ENCODE measurements at places on chromosomes 2 and 18.

- DNase-seq, result no peak
These were observed 34.2 kb downstream of the CHRNA1 start for GRCh38 chr2:174729797-174730697.

- no peak for DNase-seq
These were observed 86.4 kb downstream of the TCF4 start for GRCh38 chr18:55501579-55501978.

DNA sequence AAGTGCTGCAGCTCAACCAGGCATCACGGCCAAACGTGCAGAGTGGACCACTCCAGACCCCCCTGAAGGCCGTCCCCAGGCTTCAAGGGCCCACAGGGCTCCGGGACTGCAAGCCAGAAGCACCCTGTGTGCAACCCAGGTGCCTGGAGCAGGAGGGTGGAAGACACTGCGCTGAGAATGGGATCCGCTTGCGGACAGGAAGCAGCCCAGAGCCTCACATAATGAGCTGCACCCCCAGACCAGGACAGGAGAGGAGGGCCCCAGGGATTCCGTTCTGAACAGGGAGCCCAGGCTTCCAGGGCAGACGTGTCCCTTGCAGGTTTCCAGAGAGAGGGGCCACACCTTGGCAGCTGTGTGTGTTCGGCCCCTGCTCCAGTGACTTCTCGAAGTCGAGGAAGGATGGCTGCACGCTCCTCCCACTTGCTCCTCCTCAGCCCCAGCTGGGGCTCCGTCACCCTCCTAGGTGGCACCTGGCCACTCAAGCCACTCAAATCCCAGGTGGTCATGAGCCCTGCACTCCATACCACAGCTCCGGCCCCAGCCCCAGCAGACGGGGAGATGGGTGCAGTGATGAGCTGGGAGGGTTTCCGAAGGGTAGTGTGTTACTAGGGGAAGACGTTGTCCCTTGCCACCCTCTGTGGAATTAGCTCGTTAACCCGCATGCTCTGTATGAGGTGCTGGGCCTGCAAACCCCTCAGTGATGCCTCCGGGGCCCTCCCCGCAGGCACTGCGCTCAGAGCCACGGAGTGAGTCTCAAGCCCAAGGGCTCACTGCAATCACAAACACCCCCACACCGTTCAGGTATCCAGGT is 79.2 kb downstream of the NDUFA10 start:
- no peak for DNase-seq

DNA sequence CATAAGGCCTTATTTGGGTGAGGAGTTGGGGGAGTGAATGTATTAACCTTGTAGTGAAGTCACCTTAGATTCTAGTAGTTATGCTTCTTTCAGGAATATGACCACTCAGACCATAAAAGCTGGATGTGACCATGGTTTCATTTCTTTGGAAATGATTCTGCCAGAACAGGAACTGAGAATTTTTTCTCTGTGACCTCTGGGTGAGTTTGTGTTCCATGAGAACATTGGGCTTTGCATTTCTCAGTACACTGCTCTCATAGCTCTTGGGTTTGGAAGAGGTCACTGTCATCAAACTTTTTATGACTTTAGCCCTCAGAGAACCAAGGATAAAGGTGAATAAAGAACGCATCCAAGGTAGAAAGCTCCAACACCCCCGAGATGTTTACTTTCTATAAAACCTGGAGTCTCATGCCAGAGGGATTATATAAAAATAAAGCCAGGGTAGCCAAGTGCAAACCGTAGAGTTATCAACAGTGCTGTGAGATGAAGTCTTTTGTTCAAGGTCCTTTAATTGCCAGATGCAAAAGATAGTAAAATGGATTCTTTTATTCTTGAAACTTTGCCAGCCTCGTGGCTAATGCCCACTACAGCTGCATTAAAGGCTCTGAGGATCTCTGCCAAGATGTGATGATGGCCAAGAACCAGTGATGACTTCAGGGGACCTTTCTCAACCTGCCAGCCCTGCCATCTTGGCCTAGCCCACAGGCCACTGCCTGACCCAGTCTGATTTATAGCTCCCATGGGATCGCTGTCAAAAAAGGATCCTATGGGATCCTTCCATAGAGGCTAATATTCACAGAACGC is 27.8 kb upstream of the MAT2A start:
- no peak for DNase-seq

GRCh38 chr2:230472621-230473018 is 56.6 kb downstream of the SP100 start:
- DNase-seq, result peak; percentile 40

DNA sequence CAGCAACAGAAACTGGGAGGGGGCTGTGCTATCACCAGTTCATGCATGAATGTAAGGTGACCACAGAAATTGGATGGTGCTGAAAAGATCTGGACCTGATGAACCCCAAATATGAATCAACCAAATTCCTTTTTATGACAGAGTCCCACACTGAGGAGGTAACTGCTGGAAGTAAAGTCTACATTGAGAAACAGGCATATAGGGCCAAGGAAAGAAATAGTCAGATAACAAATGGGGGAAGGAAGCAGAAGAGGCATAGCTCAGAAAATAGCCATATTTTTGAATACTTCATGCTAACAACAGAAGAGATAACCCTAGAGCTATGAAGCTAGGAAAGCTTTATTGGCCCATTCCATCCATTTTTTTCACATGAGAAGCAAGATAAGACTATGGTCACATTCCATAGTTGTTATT is 25.8 kb downstream of the ZC3H6 start:
- no peak for DNase-seq

DNA sequence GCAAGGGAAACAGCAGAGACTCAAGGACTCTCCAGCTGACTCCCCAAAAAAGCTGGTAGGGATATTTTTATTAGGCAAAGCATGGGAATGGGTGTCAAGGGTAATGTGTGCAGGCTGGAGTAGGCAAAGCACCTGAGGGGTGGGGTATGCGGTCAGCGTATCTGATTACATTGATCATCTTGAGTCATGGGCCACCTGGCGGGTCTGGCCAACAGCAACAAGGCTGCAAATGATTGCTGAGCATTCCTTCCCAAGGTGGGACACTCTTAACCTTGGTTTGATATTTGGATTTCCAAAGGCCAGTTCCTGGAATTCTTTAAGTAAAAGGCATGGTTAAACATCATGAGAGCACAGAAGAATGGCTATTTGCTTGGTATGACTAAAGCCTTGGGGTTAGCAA is 32.6 kb upstream of the CCBE1 start:
- DNase-seq, result no peak

- no peak for DNase-seq
These were observed at the start of gene CERKL for GRCh38 chr2:181656450-181657291. Gene CERKL, minus strand, starts transcription at chr2:181657105. Its CDS starts 99 bp downstream, at chr2:181657006.

DNA sequence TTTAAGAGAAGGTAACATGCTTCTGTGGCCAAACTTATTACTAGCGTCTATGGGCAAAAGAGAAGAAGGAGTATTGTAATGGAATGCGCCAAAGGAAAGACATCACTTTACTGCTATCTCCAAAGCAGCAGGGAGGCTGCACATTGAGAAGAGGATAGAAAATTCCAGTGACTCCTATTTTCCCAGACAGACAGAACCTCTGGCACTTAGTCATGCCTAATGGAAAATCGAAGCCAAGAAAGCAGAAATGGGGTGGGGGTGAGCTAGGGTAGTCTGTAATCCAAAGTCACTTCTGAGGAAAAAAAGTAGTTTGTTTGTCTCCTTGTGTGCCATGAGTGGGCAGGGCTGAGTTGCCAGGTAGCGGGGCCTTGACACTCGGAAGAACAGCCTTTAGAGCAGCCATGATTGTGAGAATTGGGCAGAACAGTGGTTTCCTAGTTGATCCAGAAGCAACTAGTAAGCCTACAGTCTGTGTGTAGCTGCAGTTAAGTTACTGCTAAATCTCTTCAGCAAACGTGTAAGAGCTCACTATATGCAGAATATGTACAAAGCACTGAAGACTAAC is 79.4 kb upstream of the FOSL2 start:
- DNase-seq, result no peak

GRCh38 chr2:138433995-138434951 is 67.3 kb upstream of the SPOPL start:
- DNase-seq, result no peak

- DNase-seq, result no peak
These were observed 107.7 kb downstream of the HNMT start for GRCh38 chr2:138071720-138072719.

GRCh38 chr2:130762910-130763385 is 7.6 kb downstream of the AMER3 start:
- no peak for DNase-seq

DNA sequence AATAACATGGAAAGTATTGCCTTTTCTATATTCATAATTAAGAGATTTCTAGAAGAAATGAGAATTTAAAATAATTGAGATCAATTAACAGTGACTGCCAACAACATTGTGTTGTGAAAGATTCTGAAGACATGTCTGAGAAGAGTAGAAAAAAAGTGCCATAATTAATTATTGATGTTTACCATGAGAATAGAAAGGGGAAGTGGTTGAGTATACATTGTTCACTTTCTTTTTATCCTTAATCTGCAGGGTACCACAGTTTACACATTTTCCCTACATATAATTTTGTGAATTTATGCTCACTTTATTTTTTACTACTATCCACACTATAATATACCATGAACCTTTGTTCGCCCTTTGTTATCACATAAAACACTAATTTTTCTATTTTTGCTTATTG is 47.1 kb upstream of the UBE2E3 start:
- no peak for DNase-seq

DNA sequence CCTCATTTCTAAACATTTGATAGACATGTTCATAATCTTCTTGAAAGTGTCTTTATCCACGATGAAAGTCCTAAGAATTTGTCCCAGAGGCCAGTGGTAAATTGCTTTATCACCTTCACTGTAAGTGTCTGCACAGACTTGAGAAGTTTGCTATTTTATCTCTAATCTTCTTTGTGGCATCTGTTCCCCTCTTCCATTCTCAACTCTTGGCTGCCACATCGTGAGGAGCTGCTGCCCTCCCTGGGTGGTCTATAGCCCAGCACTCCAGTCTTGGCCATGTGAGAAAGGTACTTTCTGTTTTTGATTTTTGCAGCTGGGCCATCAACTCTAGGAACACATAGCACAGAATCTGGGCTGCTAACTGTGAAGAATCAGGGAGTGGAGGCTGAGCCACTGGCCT is 45.5 kb downstream of the SLC14A2 start:
- DNase-seq, result no peak

- DNase-seq, result no peak
These were observed 234.3 kb downstream of the OSR1 start for GRCh38 chr2:19124135-19124534.

DNA sequence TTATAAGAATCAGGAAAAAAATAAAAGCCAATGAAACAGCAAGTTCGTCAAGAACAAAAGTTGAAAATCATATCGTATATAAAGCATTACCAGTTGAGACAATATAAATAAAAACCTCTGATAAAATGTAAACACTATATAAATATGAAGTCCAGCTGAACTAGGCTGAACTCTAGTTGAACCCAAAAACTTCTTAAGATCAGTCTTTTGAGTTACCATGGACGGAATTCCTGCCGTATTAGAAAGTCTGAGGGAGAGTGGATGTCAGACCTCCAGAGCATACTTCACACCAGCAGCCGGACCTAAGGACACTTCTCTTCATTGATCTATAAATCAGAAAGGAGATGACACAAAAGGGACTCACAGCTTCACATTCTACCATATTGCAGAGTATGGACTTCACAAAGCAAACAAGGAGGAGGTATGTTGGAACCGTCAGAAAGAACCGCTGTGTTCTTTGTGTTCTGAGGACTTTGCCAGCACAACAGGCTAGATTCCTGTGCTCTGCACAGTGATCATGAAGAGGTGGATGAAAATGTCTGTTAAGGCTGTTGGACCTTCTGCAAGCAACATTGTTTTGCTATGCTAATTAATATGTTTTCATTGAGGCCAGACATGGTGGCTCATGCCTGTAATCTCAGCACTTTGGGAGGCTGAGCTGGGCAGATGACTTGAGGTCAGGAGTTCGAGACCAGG is 67.2 kb upstream of the SP5 start:
- DNase-seq, result no peak

GRCh38 chr2:217434180-217434975 is 568.4 kb downstream of the TNS1 start:
- no peak for DNase-seq

All from NK-92 treated with Interleukin-12 subunit alpha and Interleukin-12 subunit beta, amount 100 ng/mL, for 24 hours (cell line).